ENCODE measurements at places on chromosomes 2 and 18.

- no peak for DNase-seq
Observed at GRCh38 chr18:46624127-46624526, 32.9 kb downstream of the LOXHD1 start.

GRCh38 chr18:26524504-26525351, 23.6 kb downstream of the KCTD1 start:
- DNase-seq: no peak

DNA sequence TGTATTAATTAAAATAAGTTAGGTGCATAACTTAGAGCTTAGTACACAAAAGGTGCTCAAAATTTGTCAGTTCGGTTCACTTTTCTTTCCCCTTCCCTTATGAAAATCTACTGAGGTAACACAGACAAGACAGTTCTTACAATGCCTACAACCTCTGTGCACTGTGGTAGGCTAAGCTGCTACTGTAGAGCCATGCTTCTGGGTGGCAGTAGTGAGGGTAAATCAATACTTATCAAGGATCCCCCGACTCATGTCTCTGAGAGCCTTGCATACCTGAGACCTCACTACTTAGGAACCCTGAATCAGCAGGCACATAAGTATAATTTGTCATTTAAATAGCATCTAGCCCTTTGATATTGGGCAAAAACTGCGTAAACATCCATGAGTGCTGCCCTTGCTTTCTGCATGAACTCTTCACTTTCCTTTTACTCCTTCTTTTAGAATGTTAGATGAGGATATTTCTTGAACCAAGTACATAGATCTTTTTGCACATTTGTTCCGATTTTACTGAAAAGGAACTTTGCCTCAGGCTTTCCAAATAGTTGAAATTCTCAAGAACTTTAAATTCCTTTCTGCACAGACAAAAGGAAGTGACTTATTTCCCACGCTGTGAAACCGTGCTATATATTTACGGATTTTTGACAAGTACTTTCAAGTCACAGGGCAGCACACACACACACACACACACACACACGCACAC, 234.4 kb downstream of the TRIB2 start:
- DNase-seq: no peak

DNA sequence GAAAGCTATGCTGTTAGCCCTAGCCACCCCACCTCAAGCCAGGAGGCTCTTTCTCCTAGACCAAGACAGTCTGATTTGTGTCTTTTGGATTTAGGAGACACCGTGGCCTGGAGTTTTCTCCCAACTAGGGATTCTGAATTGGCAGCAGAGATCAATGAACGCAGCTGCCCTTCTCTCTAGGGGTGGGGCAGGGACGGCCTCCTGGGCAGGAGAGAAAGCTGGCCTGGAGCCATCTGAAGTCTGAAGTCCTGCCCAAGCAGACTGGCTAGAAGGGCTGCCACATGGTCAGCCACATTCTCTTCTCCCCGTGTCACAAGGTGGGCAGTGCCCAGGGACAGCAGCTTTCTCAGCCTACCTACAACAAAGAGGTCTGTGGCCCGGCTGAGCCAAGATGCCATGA, 45.1 kb downstream of the PIEZO2 start:
- no peak for DNase-seq
